ENCODE measurements at places on chromosomes 13 and 19. TPM values are rescaled to one million over a fixed set of nuclear protein-coding genes. Genes with fewer than 3 reads are reported as not detected.

Gene GSX1
- total RNA-seq, result not detected

Gene ZFR2
- total RNA-seq, result 17.7 TPM

Gene PLK5
- total RNA-seq, result not detected

Gene SLC6A16
- total RNA-seq, result 3.4 TPM

Gene ZNF723
- not detected for total RNA-seq

Gene CCDC169
- 18.2 TPM for total RNA-seq

Gene PRDX2
- total RNA-seq, result 507 TPM

DNA sequence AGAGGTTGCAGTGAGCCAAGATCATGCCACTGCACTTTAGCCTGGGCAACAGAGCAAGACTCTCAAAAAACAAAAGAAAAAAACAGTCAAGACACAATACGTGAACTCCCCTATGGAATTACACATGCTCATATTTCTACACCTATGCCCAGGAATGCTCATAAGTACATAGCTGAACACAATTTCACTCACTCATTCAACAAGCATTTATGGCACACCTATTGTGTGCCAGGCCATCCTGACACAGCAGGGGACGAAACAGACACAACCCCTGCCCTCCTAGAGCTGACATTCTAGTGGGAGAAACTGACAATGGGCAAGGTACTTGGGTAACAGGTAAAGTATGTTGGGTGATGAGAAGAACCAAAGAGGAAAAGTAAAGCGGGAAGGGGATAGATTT, 9.5 kb downstream of the AXL start:
- no peak for DNase-seq

DNA sequence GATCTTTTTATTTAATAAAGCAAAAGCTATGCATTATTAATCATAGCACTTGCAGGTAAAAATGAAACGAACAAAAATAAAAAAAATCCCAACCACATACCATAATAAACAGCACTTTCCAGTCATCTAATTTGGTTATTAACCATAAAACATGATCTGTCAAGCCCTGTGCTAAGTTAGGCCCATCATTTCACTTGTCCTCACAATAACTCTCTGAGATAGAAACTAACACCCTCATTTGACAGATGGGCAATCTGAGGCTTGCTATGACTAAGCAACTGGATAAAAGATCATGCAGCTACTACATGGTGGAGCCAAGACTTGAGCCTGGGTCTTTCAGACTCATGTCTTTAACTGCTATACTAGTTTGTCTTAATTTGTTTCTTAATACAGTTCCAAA, 21.8 kb downstream of the PROSER1 start:
- no peak for DNase-seq

DNA sequence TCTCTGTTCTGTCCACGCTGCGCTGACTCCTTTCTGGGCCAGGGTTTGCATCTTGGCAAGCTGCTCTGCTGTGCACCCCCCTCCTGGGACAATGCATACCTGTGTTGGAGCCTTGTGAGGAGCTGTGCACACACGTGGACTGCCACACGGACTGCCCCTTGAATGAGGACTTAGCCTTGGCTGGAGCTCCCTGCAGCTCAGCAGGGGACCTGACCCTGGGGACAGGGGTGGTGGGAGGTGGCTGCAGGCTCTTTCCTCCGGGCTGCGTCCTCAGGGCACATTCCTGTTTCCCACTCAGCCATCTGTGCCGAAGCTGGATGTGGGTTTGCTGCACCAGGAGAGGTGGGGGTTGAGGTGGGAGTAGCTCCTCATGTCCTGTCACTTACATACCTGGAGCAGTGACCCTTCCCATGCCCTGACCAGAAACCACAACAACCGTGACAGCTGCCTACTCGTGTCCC, 8.2 kb downstream of the RAB11B start:
- DNase-seq, result no peak

- DNase-seq, result no peak
These were observed 6.1 kb downstream of the RPS9 start for GRCh38 chr19:54206831-54207177.

DNA sequence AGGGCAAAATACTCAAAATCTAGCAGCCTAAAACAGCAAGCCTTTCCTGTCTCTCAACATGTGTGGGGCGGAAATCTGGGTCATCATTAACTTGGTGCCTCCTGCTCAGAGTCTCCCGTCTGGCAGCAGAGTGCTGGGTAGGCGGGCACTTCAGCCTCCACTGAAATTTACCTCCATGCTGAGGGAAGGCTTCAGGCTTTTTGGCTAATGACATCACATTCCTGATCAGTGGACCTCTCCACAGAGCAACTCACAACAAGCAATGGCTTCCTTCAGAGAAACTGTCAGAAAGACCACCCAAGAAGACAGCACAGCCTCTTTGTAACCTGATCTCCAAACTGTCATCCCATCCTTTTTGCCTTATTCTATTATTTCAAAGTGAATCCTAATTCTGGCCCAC, 1109.0 kb downstream of the UQCRFS1 start:
- DNase-seq, result peak; percentile 56

DNA sequence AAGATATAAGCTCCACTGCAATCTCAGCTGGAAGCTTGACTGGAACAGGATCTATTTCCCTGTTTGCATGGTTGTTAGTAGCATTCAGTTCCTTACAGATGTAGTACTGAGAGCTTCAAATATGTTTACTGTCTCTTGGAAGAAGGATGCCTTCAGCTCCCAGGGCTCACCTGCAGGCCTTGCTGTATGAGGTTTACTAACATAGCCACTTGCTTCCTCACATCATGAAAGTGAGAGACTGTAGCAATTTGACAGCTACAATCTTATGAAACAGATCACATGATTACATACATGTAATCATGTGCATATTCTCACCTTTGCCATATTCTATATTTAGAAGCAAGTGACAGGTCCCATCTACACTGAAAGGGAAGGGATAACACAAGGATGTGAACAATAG, 458.1 kb upstream of the PCDH20 start:
- no peak for DNase-seq

GRCh38 chr19:8423817-8424223, 10.7 kb downstream of the MARCHF2 start:
- DNase-seq, result peak; percentile 83

All from endodermal cell (in vitro differentiated cells).